CD4-positive, alpha-beta T cell treated with Interleukin-10 for 1 hour (primary cell): ENCODE measurements at places on chromosomes 7 and 10.

DNA sequence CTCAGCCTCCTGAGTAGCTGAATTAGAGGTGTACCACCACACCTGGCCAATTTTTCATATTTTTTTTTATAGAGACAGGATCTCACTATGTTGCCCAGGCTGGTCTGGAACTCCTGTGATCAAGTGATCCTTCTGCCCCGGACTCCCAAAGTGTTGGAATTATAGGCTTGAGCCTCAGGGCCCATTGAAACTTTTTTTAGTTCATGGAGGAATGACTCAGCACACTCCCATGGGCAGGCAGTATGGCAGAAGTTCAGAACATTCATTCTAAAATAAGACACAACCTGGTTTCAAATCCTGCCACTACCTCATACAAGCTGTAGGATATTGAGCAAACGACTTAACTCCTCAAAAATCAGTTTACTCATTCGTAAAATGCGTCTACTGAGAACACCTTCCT, 320.4 kb upstream of the SP8 start:
- DNase-seq, result no peak

DNA sequence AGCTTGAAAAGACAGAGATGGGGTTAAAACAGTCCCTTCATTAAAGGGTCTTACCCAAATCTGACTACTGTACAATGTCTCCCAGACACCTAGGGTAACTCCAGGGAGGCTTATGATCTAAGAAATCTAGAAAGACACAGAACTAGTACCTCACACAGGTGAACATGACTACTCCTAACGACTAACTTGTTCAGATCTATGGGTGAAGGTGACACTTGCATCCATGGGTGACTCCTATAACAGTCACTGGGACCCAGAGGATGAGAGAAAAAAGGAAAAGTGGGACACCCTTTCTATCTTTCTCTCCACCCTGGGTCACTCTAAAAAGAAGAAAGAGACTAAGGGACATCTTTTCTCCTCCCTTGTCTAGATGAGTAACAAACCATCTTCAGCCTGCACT, 19.2 kb downstream of the AKR1C8 start:
- DNase-seq, result no peak

DNA sequence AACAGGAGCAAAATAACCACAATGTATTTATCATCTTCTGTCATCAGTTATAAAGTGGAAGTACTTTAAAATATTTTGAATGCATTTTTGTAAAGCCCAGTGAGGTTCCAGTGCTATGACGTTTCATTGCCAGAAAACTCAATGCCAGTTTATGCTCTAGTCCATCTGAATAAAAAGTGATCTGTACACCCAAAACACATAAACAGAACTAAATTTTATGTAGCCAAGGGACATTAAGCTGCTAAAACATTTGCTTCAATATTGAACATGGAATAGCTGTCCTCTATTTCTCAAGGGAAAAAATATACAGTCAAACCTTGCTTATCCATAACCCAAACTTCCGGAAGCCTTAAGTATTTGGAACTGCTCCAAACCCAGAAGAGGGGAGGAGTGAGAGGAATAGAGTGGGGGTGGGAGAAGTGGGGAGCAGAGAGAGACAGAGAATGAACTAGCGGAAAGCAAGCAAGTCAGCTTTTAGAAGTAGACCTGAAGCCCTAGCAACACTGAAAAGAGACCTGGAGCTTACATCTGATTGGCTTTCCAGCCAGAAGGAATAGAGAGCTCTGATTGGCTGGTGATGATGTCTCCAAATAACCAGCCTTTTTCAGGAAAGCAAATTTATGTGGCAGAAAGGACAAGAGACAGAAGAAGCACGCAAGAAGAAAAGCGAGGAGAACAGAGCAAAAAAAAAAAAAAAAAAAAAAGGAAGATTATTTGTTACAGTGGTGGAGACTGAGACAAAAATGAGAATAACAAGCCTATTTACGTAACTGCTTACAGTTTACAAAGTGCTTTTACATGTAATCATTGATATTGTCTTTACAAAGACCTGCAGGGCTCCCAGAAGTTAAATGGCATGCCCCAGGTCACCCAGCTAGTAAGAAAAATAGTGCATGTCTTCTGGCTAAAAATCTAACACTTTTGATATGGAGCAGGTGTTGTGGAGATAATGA, 196.0 kb downstream of the RNLS start:
- DNase-seq, result peak; percentile 41

DNA sequence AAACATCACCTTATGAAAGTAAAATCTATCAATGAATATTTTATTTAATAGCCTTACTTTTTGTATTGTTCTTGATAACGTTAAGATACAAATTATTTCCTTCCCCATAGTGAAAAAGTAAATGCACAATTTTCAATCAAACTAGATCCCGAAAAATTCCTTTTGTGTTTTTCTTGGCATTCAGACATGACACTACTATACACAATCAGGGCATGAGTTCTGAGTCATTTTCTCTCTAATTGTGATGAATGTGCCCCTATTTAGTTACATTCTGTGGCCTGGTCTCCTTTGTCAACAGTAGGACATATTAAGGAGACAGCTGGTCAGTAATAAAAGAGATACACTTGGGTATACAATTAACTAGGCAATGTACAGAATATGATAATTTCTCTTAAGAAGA, 19.8 kb downstream of the COL1A2 start:
- DNase-seq, result no peak

GRCh38 chr7:108613949-108614381, 44.3 kb downstream of the DNAJB9 start:
- DNase-seq, result no peak

- no peak for DNase-seq
These were observed 95.6 kb downstream of the KMT2C start for GRCh38 chr7:152340161-152340560.

DNA sequence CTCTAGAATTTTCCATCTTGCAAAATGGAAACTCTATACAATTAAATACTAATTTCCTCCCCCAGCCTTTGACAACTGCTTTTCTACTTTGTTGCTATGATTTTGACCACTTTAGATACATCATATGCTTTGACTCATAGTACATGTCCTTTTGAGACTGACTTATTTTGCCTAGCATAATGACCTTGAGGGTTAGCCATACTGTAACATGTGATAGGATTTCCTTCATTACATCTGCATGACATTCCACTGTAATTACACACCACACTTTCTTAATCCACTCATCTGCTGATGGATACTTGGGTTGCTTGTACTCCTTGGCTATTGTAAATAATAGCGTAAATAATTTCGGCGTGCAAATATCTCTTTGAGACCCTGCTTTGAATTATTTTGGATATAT, 127.7 kb downstream of the JAZF1 start:
- DNase-seq, result no peak

GRCh38 chr10:61986382-61986781, 84.9 kb downstream of the ARID5B start:
- no peak for DNase-seq

- no peak for DNase-seq
These were observed 40.8 kb upstream of the PRSS58 start for GRCh38 chr7:142298627-142299026.

GRCh38 chr10:102527546-102527945, 23.8 kb downstream of the SUFU start:
- DNase-seq, result no peak

DNA sequence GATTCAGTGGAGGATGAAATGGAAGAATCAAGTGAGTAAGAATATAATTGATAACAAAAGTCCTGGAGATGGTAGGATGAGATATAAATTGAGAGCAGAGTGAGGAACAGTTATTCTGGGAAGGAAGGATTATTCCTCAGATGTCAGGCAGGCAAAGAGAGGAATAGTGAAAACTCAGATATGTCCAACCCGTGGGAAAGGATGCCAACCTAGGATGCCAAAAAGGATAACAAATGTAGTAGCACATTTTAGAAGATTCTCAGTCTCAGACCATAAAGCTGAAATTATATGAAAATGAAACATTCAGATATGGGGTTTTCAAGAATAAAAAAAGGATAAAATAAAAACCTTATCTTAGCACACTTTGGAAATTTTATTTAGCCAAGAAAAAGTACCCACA, 131.1 kb downstream of the SEMA3C start:
- DNase-seq, result no peak

- peak; percentile 5 for DNase-seq
These were observed 228.5 kb downstream of the SORCS1 start for GRCh38 chr10:106935978-106936451.

DNA sequence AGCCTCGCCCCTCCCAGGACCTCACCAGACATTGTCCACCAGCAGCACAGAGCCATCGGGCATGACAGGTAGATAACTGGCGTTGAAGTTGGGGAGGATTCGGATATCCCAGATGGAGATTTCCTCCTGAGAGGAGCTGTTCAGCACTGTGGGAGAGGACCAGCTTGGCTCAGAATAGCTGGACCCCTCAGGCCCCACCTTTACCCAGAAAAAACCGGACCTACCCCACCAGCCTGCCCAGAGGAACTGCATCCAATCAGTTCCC, 1.5 kb downstream of the TRAPPC14 start:
- DNase-seq, result no peak
